ENCODE measurements at places on chromosomes 3 and 15.

DNA sequence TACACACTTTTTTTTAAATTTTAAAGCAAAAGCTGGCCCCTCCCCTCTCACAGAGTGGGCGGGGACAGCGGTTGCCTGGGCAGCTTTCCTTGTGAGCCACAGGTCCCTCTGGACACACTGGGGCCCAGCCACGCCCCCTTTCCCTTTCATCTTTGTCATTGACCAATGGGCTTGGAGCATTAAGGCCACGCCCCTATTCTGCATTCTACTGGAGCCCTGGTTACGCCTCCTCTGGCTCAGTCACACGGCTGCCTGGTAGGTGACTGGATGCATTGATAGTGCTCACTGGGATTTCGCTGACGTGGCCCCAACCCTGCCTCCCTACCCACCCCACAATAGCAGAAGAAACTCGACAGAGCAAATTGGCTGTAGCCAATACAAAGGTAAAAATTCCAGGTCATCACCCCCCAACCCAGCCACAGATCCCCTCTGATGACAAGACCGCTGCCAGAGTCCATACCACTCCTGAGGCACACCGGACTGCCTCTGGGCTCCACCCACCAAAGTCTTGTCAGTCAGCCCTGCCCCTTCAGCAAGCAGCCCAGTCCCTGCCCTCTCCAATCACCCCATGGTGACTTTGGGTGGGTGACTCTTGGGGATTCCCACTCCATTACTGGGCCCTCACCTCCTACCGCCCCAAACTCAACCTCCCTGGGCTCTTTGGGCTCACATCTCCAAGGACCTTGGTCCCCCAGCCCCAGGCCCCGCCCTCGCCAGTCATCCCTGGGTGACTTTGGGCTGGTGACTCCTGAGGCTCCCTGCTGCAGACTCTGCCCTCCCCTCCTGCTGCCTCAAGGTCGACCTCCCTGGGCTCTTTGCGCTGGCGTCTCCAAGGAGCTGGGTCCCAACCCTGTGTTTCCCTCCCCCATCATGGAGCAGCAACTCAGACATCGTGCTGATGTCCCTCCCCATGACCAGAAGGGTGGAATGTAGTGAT, 112.2 kb upstream of the FAN1 start:
- DNase-seq = no peak

GRCh38 chr3:172550347-172550943, 27.2 kb upstream of the TNFSF10 start:
- DNase-seq = peak; percentile 87

GRCh38 chr3:119602676-119603075, 5.0 kb downstream of the PLA1A start:
- DNase-seq = no peak

GRCh38 chr3:156859578-156859977, 33.4 kb downstream of the LEKR1 start:
- no peak for DNase-seq

- DNase-seq = no peak
These were observed 9.8 kb upstream of the ITGB5 start for GRCh38 chr3:124896824-124897526.

DNA sequence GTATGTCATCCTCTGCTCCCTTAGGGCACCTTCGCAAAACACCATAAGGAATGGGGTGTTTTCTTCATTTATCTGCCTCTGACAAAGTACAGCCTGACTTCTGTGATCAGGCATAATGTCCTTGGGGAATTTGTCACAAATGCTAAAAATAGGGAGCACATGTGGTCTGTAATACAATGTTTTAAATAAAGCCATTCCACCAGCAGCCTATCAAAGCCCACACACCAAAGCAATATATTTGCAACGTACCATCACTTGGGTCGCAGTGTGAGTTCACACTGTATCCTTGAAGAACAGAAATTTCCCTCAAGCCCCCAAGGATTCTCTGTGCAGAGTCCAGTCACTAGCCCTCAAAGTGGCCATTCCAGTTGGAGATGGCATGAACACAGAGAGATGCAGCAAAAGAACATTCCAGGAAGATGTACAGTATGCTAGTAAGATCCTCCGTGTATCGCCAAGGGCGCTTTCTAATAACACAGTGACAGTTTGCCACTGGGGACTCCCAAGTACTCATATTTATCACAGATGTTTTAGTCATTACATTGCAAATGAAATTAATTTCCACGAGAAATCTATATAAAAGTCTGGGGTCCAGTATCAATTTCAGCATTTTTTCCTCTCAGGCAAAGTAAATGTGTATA, 246.7 kb downstream of the MCTP2 start:
- DNase-seq = no peak

DNA sequence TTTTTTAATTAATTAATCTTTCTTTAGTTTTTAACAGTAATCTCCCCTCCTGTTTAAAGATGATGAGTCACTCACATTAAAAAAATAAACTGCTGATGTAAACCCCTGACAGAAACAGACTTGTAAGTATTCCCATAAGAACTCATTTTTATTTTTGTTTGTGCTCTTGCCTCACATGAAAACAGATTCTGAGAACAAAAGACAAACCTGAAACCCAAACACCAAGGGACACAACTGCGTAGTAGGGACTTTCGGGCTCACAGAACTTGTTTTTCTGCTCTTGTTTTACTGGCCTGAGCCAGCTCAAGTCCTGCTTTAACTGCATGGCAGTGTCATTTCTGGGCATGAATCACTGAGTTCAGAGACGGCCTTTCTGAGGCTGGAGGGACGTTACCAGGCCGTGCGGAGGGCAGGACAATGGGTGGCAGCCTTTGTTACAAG, 600.8 kb downstream of the FOXP1 start:
- peak; percentile 79 for DNase-seq

DNA sequence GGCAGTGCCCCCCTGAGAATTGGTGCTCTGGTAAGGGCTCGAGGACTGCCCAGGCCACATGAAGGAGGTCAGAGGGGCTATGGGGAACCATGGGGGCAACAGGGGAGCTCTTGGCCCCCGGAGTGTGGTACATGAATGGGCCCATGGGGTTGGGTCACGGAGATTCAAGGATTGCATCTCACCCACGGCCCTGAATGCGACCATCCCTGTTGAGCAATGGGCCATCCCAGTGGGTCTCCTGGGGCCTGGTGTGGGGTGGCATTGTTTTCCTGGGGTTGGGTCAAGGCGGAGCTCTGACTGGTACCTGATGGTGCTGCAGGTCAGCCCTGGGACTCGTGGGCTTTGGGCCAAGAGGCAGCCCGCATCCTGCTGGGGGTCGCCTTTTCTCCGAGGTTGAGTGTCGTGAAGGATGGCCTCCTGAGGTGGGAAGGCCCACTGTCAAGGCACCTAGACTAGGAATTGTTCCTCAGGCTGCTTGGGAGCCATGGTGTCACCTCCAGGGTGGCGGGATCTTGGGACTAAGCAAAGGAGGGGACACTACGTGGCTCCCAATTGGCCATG, 198.3 kb downstream of the UBE3A start:
- DNase-seq = no peak

DNA sequence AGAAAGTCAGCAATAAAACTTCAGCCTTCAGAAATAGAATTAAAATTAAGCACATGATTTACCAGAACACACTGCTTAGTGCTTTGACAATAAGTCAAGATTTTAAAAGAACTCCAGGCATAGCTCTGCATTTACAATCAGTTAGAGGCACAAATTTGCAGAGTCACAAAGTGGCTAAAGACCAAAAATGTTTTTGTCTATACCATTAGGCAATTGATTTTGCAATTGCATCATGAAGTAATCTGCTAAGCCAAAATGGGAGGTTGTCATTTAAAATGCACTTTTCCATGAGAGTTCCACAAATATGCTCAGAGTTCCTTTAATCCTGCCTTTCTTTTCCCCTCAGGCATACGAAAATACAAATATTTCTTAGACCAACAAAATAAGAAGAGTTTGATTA, 10.1 kb upstream of the DCP1A start:
- DNase-seq = peak; percentile 44

DNA sequence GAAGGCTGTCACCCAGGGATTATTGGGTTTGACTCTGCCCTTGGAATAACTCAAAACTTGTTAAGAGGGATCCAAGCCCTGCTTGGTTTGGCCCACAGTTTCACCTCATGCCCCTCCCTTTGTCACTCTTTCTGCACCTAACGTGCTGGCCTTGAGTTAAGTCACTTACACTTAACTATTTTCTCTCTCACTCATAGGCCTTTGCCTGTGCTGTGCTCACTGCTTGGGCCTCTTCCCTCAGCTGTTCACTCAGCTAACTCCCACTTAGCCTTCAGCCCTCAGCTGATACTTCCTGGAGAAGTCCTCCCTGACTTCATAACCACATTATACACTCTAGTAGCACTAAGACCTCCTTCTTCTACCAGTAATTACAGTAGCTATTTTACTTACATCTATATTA, 133.3 kb downstream of the CMSS1 start:
- DNase-seq = no peak

DNA sequence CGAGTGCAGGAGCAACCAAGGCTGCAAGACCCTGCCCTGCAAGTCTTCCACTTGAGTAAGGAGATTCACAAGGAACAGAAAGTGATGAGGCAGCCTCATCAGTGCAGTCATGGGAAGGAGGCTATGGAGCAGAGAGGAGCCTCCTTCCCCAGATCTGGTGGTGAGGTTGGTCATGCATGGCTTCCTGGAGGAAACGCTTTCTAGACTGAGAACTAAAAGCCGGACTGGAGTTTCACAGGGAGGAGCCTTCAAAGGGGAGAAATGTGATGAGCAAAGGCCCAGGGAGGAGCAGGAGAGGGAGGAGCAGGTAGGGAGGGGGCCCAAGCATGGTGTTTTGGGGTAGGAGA, 139.9 kb downstream of the SRGAP3 start:
- DNase-seq = no peak

DNA sequence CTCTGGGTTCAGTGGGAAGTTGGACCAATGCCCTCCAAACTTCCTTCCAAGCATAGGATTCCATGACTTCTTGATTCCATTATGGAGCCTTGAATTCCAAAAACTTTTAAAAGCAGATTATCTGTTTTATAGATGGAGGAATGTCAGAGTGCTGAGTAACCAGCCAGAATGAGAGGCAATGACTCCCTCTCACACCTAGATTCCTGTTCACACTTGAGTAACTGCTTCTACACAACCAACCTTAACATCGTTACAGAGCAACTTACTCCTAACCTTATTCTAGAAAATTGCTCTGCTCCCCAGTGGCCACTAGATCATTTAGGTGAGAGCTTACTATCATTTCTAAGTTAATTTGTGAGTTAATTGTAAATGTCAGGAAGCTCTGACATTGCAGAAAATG, 24.2 kb upstream of the NR2F2 start:
- DNase-seq = no peak

DNA sequence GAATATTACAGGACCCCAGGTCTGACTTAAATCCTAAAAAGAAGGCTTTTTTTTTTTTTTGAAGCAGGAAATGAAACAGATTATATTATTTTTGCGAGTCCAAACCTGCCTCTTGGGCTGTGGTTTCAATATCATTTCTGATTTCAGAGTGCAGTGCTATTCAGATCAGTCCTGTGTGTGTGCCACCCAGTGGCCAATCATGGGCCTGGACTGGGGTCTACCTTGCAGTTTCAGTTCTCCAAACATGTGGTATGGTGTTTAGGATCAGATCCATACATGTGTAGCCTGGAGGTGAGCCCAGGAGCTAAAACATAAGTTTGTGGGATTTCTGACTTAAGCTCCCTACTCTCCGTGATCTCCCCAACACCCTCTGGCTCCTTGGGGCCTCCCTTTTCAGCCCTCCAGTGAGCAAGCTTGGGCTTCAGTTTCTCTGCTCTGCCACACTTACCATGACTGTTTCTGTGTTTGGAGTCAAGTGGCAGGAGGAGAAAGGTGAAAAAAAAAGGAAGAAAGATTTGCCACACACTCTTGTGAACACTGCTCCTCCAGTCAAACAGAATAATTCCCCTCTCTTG, 12.1 kb upstream of the THSD4 start:
- peak; percentile 62 for DNase-seq

DNA sequence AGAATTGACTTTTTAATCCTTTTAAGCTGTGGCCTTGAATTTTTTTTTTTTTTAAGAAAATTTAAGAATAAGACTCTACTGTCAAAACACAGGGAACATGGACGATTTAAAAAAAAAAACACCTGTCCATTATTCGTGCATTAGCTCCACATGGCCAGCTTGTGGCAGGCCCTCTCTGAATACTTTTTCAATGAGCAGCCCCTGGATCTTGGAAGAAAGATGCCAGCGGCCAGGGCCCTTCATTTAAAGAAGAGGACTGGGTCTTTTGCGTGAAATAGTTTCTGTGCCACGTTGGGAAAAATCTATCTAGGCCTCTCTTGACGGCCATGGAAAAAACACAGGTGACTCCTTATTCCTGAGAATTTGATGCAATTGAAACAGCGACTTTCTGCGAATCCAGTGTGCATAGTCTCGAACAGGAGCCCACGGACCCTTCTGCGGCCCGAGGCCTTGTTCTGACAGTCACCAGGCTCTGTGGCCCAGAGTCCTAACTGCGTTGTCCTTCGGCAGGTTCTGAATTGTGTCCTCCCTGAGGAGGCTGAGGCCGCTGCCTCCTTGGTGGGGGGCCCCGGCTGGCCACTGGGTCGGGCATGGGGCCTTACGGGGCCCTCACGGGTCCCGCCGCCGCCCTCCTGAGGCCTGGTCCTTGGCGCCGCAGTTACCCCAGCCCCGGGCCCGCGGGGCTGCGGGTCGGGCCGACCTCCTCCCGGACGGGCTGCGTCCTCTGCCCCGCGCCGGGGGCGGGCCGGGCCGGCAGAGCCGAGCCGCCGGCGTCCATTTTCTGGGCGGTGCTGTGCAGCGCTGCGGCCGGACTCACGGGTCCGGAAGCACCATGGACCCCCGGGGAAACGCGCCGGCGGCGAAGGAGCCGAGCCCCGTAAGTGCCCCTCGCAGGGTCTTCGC, 33.5 kb downstream of the ZBTB38 start:
- peak; percentile 50 for DNase-seq

DNA sequence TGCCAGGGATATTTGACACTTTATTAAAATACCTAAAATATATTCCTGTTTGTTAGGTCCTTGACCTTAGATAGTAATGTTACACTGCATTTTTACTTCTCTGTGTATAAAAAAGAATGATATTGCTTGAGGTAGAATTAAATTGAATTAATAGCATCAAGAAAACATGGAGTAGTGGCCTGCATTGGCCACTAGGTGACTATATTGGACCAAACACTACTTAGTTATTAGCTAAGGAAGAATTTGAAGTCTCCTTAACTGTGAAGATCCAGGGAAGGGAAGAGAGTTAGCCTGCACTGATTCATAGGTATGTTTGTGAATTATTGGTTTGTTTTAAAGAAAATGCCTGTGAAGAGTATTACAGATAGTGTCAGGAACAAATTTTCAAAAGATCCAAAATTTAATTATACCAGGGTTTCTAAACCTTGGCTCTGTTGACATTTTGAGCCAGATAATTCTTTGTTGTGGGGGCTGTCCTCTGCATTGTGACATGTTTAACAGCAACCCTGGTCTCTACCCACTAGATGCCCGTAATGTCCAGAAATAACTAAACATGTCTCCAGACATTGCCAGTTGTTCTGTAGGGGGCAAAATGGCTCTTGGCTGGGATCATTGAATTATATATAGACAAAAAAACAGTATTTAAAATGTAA, 103.6 kb upstream of the THSD4 start:
- DNase-seq = peak; percentile 69

- DNase-seq = peak; percentile 39
These were observed 69.0 kb upstream of the CCDC80 start for GRCh38 chr3:112709911-112710310.

GRCh38 chr3:14150078-14150477, 25.2 kb downstream of the TMEM43 start:
- no peak for DNase-seq

GRCh38 chr3:103052236-103052830, 617.5 kb downstream of the ZPLD1 start:
- peak; percentile 44 for DNase-seq
